ENCODE measurements at places on chromosomes 2 and 18.

DNA sequence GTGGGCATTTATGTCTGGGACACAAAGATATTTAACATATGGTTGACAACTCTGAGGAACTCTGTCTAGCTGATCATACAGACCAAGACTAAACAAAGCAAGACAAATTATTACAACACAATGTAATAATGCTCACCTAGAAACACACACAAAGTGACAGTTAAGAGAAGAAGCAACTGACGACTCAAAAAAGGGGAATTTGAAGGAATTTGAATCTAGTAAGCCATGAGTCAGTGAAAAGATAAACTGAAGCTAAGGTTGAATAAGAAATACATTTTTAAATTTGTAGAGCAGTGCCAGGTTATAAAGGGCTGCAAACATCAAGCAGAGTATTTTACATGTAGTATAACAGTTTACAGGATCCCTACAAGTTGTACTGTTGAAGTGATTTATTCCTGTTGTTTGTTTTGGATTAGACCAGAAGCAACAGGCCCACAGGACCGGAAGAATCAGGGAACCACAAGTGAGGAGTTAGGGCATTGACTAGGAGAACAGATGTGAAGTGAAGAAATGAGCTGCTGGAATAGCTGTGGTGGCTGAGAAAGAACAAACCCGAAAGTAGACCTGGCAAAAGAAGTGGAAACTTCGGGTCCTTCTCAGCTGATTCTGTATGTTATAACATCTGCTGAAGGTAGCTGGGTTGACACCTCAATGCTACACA, 35.6 kb downstream of the IFIH1 start:
- no peak for DNase-seq

- DNase-seq: no peak
These were observed 736.3 kb downstream of the NRXN1 start for GRCh38 chr2:50295596-50295995.

GRCh38 chr2:148122788-148123187, 101.9 kb downstream of the MBD5 start:
- DNase-seq: no peak

DNA sequence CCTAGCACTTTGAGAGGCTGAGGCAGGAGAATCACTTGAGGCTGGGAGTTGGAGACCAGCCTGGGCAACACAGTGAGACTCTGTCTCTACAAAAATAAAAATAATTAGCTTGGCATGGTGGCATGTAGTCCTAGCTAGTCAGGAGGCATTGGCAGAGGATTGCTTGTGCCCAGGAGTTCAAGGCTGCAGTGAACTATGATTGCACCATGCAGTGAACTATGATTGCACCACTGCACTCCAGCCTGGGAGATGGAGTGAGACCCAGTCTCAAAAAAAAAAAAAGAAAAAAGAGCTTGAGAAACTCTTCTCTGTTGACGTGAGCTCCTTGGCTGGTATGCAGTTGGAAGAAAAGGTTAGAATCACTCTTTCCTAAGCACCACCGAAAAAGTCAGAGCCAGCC, 125.1 kb upstream of the TNP1 start:
- DNase-seq: no peak

DNA sequence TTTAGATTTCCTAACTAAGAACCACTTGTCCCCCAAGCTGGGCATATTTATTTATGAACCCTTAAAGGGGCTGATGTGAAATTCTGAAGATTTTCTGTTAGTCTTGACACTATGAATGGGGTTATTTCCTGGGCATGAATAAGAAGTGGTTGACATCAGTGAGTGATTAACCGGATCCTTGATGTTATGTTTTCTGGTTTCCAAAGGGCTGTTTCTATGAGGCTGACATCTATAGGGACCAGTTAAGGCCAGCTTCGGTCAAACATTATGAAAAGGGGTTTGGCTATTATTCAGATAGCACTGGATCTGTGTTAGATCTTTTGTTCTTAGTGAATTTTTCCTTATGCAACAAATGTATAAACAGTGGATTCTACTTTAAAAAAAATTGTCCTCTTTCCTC, 443.7 kb upstream of the SPRED2 start:
- no peak for DNase-seq

GRCh38 chr2:143442193-143442592, 313.0 kb downstream of the ARHGAP15 start:
- no peak for DNase-seq

- DNase-seq: peak; percentile 82
These were observed 14.8 kb upstream of the NOTO start for GRCh38 chr2:73187549-73187948.

GRCh38 chr2:129490641-129491040, 488.8 kb upstream of the RAB6C start:
- DNase-seq: no peak

DNA sequence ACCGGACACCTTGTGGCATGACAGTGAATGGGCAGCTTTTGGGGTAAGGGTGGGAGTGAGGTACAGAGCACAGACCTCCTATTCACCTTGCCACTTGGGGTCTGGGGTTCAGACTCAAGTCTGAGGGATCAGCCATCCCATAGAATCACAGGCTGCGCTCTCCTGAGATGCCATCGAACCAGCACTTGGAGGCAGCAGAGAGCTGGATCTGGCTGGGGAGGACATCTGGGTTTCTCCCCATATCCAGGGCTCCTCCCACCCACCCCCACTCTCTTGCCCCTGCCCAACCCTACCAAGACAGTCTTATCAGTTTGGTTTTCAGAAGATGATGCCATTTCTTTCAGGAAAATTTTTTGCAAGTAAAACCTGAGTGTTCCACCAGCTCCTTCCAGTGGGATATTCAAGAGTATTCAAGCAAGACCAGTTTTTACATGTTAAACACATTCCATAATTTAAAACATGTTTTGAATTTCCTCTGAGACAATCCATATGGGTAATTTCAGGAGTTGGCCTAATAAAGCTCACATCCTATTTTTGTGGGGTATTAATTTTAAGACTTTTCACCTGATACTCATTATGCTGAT, 29.2 kb upstream of the TEX44 start:
- DNase-seq: peak; percentile 93

DNA sequence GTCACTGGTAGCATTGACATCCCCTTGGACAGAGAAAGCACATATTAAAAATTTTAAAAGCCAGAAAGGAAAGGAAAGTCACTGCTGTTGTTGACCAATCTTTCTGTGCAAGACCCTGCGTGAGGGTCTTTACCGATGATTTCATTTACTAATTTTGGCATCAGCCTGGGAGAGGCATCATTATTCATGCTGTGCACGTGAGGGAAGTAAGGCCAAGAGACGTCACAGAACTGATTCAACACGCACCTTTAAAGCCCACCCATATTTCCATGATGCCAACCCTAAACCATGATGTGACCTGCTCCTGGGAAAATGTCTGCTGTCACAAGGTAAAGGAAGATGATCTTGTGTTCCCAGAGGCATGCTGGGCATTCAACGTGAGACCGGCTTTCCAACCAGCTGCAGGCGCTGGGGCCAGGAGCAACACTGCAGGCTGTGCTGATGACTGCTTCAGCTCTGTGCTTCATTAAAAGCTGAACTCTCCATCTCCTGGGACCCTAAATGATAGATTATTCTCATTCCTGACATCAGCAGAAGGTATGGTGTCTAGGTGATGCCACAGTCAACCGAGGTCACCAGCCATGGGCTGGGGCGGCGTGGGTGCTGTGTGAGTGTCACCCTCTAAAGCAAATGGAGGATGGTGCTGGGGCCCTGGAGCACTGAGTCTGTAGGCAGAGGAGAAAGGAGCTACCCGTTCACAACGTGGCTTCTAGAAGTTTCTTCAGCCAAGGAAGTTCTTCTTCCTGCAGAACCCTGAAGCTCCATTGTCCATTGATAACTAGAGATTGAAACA, 53.9 kb downstream of the TMEM18 start:
- DNase-seq: no peak

Measured in NCI-H82 (cell line).